Kidney capillary endothelial cell (primary cell): ENCODE measurements at places on chromosomes 1 and 21.
A peak's percentile ranks its signal among the peaks of the same experiment; 100 is the strongest.

GRCh38 chr1:181166377-181167196, 78.1 kb downstream of the IER5 start:
- peak; percentile 73 for DNase-seq

DNA sequence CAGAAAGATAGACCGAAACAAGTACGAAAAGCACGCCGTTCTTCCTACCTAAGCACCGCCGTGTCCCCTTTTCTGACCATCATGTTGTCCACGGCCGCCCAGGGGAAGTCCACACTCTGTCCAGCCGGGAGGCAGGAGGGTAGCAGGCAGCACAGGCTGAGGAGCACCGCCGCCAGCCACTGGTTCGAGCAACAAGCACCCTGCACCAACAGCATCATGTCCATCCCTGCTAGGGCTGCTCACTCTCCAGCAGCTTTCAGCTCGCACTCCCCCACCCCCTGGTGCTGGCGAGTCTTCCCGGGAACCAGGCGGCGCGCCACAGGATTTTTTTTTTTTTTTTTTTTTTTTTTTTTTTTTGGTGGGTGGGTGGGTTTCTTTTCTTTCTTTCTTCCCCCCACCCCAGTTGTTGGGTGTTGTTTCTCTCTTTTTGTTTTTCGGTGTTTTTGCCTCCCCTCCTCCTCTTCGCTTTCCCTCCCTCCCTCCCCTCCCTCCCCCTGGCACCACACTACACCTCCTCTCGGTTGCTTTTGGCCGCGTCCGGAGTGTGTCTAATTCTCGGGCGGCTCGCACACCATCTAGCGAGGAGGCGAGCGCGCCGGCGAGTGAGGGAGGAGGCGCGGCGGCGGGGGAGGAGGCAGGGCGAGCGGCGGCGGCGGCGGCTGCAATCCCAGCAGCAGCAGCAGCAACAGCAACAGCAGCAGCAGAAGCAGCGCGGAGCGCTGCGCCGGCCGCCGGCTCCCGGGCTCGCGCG, at the start of gene NEGR1:
Gene NEGR1, minus strand, starts transcription at position 269 of the 751 bp plus-strand sequence.
- DNase-seq: peak; percentile 73

- DNase-seq: peak; percentile 44
Observed at GRCh38 chr21:42112857-42113256, 41.7 kb downstream of the UMODL1 start.

- no peak for DNase-seq
Observed at GRCh38 chr1:168834225-168834872, 105.3 kb upstream of the DPT start.

- DNase-seq: no peak
Observed at GRCh38 chr1:157313240-157313807, 175.1 kb upstream of the ETV3 start.

GRCh38 chr1:58524353-58524945, 22.1 kb downstream of the OMA1 start:
- no peak for DNase-seq

DNA sequence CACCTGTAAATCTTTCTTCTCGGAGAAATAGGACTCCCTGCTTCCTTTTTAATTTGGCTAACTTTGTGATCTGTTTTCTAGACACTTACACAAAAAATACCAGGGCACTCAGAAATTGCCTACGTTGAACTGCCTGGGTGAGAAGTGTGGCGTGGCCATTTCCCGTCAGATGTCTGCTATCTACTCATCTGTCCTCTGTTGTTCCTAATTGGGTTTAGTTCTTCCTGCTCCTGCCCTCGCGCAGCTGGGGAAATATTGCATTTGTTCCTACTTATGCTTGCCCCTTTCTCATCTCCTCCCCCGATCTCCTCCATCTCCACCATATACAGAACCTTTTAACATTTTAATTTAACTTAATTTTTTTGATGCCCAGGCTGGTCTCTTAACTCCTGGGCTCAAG, 55.1 kb downstream of the CD58 start:
- no peak for DNase-seq
